ENCODE measurements at places on chromosomes 13 and 19.

DNA sequence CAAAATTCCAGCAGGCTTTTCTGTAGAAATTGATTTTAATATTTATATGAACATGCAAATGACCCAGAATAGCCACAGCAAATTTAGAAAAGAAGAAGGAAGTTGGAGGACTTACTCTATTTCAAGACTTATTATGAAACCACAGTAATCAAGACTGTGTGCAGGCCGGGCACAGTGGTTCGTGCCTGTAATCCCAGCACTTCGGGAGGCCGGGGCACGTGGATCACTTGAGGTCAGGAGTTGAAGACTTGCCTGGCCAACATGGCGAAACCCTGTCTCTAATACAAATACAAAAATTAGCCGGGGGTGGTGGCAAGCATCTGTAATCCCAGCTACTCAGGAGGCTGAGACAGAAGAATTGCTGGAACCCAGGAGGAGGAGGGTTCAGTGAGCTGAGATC lies 6.0 kb upstream of the FFAR2 start:
- no peak for DNase-seq

DNA sequence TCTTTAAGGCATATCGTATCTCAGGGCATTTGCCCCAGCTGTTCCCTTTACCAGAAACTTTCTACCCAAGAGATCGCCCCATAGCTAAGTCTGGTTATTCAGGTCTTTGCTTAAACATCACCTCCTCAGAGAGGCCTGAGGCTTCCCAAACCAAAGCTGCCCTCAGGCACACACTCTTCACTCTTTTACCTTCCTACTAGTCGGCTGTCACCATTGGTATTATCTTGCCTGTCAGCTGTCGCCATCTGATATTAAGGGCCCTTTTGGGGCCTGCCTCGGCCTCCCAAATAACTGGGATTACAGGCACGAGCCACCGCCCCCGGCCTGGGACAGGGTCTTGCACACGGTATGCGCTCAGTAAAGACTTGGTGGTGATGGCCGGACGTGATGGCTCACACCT lies 1.0 kb downstream of the GADD45GIP1 start:
- no peak for DNase-seq

DNA sequence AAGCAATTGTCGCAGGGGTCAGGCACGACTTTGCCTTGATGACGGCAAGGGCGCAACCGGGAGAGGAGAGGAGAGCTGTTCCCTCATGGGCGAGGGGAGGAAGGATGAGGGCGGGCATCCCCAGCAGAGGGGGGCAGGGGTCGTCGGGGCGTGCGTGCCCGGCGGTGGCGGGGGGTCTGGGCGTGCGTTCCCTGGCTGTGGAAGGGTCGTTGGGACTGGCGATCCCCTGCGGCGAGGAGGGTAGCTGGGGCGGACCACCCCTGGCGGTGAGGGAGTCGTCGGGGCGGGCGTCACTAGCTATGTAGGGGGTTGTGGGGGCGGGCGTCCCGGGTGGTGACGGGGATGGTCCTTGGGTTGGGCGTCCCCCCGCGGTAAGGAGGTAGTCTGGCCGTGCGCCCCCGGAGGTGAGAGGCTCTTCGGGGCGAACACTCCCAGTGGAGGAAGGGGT lies 1.7 kb downstream of the COMP start:
- DNase-seq: no peak

DNA sequence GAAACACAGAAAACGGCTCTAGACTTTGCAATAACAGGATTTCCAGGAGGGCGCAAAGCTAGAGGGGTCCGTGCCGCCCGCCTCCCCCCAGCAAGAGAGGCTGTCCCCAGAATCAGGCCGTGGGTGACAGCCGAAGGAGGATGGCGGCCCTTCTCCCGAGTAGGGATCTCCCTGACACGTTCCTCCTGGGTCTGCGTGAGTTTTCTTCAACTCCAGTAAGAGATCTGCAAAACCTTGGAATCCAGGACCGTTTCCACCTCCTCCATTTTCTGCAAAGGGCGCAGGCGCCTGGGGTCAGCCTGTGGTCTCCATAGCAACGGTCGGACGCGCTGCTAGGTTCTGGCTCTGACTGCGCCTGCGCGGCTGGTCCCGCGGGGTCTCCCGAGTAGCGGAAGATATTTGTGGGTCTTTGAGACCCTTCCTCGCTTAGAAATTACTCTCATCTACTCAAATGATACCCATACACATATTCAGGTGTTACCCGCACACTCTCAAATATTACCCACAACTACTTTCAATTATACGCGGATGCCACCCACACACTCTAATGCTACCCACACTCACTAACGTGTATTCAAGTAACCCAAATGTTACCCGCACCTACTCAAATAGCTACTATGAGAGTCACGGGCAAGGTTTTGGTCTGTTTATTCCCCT lies 2.1 kb downstream of the PNMA8C start:
- DNase-seq: no peak

- no peak for DNase-seq
These were observed 241.1 kb downstream of the DNAJC15 start for GRCh38 chr13:43264458-43264857.

GRCh38 chr13:49082653-49083536 lies 107.2 kb downstream of the FNDC3A start:
- no peak for DNase-seq

DNA sequence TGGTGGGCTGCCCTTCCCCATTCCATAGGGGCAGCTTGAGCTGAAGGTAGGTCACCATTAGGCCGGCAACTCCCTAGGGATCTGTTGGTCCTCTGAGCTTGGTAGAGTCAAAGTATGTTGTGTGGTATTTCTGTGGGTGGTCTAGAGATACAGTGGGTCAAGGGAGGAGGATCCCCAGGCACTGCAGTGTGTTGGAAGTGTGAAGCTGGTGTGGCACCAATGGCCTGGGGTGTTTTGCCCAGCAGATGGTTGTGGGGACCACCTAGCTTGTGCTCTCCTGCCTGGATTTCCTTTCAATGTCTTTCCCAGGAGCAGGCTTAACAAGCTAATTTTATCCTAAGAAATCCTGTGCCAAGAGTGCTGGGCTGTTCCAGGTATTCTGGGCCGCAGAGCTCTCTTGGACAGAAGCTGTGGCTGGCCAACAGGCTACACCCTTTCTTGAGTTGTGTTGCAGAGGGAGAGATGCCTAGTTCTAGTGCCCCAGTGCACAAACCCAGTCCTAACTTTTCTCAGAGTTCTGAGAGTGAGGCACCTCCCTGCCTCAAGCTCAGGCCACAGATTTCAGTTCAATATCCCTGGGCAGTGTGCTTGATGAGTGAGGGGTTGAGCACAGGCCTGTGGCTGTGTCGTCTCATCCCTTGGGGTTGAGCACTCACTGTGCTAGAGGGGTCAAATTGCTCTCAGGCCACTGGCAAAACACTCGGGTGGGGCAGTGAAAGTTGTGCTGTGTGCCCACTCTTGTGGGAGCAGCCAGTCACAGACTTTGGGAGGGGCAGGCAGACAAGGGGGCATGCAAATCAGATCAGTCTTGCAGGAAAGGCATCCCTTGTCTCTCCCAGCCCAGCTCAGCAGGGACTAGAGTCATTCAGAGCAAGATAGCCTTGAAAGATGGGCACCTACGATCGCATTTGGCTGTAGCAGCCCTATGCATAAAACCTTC lies 1806.1 kb upstream of the MIR17HG start:
- DNase-seq: no peak

DNA sequence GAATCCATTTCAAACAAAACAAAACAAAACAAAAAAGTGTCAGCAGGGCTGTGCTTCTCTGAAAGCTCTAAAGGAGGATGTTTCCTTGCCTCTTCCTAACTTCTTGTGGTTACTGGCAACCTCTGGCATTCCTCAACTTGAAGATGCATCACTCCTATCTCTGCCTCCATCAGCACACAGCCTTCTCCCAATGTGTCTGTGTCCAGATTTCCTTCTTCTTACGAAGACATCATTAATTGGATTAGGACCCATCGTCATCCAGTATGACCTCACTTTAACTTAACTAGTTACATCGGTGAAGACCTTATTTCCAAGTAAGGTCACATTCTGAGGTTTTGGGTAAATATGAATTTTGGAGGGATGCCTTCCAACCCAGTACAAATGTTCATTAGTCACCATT lies 33.8 kb upstream of the GTF2F2 start:
- DNase-seq: no peak

GRCh38 chr13:28751175-28751960 lies 32.6 kb upstream of the SLC46A3 start:
- DNase-seq: no peak

DNA sequence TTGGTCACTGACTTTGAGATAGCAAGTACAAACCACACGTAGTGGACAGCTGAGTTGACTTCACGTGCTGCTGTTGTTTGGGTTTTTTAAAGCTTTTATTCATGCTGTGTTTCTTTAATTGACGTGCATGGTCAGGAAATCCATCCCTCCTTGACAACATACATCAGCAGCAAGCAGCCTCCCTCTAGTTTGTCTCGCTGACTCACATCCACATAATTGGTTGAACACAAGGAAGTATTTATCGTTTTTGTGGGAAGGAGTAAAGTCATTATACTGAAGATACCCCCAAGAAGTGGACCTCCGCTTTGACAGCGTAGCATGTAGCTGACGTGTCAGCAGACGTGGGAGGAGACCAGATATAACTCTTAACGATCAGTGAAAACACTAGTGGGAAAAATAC lies 355.8 kb downstream of the MYO16 start:
- no peak for DNase-seq

GRCh38 chr19:38737281-38737865 lies 6.9 kb downstream of the CAPN12 start:
- no peak for DNase-seq

GRCh38 chr19:43554317-43554895 lies 20.9 kb downstream of the XRCC1 start:
- no peak for DNase-seq

- no peak for DNase-seq
These were observed 54.3 kb downstream of the MAP4K1 start for GRCh38 chr19:38563475-38563874.
